NCI-H1105 (cell line): ENCODE measurements at places on chromosomes 3 and 15.
A peak's percentile ranks its signal among the peaks of the same experiment; 100 is the strongest.

DNA sequence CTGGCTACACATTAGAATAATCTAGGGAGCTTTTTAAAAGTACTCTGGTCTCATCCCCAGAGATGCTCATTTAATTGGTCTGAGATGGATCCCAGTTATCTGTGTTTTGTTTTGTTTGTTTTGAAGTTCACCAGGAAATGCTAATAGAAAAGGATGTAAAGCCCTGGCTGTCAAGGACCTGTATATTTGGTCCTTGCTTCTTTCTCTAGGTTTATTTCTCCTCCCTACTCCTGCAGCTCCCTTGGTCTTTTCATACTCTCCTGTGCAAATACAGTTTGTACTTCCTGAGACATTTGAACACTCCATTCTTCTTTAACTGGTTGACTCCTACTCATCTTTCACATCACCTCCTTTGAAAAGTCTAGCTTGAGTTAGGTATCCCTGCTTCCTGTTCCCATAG, 3.3 kb downstream of the PIK3CA start:
- no peak for DNase-seq

DNA sequence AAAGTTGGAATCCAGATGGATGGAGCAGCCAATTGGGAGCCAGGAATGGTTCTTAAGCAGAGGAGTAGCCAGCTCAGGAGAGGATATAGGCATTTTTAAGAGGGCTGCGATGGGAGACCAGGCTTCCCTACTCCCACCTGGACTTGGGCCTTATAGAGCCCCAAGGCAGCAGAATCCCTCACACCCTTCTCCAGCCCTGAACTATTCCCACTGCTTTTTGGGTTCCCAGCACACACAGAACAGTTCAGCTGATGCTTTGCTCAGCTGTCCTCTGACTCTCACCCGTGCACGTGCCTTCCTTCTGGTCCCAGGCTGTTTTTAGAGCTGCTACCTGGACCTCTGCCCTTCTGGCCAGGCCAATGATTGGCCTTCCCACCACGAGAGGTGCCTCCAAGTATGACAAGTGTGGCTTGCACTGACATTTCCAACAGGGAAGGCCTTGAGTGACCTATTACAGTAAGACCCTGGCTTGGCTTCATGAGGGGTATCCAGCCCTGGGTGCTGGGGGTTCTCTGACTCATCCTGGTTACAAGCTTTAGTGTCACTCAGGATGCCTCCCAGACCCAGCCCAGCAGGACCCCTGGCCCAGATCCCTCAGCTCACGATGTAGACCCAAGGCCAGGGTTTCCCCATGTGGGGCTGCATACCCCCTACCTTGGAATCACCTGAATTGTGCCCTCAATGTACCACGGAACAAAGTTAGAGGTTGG, 25.2 kb downstream of the NOX5 start:
- DNase-seq = no peak

GRCh38 chr15:67037694-67038093, 27.7 kb upstream of the SMAD3 start:
- no peak for DNase-seq

DNA sequence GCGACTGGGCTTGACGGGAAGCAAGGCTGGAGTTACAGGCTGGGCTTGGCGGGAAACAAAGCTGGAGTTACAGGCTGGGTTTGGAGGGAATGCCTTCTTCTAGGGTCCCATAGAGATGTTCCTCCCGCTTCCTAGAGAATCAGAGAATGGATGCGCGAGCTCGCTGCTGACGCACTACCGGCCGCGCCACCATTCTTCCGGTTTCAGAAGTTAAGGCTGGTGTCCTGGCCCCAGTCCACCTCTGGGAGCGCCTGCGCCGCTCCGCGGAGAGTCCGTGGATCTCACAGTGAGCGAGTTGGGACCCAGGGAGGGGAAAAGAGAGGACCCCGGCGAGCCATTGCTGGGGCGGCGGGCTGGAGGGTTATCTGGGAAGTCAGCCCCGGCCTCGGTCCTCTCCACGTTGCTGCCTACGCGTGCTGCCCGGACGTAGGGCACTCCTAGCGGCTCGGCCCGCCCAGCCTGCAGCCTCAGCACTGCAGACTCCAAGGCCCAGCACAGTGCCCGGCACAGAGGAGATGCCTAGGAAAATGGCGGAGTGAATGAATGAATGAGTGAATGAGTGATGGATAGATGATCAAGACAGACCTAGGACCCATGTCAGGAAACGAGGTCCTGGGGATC, at the start of gene ZNF502:
TSS of gene ZNF502 (plus strand) at position 206 of the 621 bp plus-strand sequence. CDS start 7,602 bp downstream, outside the sequence.
- DNase-seq = peak; percentile 74

GRCh38 chr15:56251315-56252095, 7.8 kb upstream of the RFX7 start:
- DNase-seq = no peak

DNA sequence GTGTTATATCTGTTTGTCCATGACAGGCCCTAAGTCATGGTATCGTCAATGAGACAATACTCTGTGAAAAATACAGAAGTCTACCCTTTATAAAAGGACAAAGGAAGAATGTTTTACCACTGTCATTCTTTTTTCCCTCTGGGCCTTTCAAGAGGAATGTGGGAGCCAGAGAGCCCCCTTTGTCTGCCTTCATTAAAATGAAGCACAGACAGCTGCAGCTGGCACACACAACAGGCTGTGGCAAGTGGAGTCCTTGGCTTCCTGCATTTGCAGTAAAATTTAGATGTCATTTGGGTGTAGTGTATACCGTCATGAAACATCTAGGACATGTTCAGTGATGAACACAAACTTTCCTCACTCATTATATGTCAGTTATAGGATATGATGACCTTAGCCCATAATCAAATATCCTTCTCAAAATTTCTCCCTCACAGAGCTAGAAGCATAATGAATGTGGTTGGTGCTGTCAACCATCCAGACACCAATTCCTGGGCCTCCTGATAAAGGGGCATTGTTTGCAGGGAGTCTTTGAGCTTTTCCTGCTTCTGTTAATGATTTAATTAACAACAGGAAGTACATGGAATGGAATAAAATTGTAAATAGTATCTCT, 76.4 kb downstream of the DHX36 start:
- DNase-seq = no peak

DNA sequence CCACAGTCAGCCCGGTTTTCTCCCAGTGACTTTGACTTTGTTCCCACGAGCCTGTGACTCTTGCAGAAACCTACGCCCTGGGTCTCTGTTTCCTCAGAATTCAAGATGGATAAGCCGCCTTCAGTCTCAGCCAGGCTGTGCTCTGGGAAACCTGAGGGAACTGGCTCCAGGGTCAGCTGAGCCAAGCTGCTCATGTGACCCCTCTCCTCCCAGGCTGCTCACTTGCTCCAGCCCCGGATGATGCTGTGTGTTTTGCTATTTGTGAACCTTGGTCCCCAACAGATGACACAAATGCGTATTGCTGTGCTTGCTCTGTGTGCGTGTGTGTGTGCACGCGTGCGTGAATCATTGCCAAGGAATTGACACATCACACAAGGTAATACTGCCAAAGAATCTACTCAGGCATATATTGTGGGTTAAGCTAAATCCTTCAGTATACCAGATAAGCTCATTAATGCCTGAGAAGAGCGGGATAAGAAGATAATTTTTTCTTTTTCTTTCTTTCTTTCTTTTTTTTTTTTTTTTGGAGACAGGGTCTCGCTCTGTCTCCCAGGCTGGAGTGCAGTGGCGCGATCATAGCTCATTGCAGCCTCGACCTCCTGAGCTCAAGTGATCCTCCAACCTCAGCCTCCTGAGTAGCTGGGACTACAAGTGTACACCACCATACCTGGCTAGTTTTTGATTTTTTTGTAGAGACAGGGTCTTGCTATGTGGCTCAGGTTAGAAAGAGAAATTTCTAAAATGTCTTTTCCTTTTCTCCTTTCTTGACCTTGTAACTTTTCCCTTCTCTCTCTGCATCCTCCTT, 29.2 kb upstream of the UMPS start:
- no peak for DNase-seq
